ENCODE measurements at places on chromosomes 6 and 20.

- DNase-seq, result no peak
Measured at GRCh38 chr20:11274141-11274594, 600.4 kb upstream of the JAG1 start.

DNA sequence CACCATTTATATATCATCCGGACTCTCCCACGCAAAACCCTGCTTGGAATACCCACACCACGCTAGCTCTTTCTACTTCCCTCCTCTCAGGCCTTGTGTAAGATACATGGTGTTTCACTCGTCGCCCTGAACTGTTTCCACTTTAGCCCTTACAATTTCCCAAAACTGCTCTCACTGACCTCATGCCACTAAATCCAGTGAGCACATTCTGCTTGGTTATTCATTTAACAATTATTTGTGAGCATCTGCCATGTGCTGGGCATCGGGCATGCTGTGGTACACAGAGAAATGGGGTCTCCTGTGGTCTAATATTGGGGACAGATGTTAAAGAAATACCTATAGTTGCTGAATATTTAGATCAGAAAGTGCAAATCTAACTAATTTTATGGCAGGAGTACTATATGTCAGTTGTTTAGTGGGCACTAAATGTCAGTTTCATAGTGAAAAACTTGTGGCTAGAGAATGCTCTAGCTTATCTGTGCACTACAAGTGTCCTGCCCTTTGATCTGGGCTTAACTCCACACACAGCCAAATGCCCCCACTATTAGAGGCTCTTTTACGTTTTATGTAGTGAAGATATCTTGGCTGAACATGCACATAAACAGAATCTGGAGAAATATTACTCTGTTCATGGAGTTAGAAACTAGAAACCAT, 41.0 kb downstream of the PLEKHG1 start:
- no peak for DNase-seq

DNA sequence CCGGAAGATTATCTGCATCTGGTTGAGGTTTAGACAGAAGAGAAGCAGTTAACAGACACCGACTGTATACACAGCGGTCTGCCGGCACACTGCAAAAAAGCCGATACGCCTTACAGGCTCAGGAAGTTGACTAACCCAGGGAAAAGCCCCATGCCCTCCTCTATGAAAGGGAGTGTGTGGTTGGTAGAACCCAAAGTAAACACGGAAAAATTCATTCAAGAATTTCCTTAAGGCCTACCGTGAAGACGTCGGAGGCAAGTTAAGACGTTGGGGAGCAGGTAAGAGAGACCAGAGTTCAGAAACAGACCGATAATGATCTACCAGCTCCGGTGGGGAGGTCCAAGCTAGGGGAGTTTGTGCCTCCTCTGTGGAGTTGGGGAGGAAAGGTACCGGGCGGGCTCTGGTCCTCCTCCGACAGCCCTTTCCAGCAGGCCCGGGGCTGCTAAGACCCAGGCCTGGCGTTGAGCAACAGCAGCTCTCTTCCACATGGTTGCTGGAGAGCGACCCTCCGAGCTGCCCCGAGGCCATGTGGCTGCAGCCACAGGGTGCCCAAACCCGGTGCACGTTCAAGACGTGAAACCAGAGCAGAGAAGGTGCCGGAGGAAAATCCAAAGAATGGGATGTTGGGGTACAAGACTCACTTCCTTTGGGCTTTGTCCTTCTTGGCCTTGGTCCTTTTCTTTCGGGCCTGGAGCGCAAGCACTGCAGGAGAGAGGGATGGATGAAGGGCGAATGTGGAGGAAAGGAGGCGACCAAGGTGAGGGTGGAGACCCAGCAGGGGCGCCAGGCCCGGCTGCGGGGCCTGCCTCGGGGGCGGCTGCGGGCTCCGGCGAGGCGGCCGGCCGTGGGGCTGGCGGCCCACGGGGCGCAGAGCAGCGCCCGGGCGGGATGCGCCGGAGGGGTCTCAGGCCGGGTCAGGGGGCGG, 809 bp downstream of the SRPK1 start:
- DNase-seq, result peak; percentile 20

GRCh38 chr6:125194941-125195340, 41.4 kb downstream of the TPD52L1 start:
- no peak for DNase-seq

- no peak for DNase-seq
Measured at GRCh38 chr20:23161244-23161891, 75.2 kb upstream of the CD93 start.

DNA sequence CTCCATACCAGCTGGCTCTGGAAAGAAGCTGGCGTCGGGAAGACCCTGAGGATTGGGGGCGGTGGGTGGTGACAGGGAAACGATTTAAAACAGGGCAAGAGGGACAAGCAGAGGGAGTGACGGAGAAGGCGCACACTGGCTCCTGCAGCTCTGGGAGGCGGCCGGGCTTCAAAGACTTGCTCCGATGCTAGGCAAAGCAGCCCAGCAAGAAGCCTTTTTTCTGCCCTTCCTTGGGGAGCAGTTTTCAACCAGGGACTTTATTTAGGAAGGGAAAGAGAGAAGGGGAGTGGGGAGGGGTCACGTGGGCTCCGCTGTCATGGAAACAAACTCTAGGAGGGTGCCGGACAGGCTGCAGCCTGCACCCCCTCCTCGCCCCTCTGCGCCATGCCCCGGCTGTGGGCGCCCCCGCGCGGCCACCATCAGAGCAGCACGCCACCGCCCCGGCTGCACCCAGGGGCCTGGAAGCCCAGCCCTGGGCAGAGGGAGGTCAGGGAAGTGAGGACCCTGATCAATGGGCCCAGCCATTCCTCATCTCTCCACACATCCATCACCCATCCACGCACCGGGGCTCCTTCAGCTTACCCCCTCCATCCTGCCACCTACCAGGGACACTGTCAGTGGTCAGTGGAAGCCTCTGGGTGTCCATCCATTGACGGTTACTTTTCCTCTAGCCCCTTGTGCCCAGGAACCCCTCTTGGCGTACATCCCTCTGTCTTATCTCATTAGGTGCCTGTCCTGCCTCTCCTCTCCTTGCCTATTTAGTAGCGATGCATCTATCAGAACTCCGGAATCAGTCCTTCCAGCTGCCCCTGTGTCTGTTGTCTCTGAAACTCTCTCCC, 66.6 kb upstream of the CCDC167 start:
- peak; percentile 60 for DNase-seq

DNA sequence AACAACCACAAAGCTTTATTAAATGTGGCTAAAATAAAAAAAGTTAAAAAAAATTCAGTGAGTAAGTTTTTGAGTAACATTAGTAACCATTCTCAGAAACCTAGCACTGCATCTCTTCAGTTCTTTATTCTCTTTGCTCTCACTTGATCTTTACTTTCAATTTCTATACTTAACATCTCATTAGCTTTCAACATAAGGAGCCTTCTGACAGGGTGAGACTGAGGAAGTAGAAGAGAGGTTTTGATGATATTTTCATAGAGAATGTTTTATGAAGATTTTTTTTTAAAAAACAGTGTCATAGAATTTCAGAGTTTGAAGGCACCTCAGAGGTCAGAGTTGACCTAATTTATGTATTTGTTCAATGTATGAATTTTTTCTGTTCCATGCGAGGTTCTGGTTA, 60.8 kb downstream of the FAM83B start:
- no peak for DNase-seq

DNA sequence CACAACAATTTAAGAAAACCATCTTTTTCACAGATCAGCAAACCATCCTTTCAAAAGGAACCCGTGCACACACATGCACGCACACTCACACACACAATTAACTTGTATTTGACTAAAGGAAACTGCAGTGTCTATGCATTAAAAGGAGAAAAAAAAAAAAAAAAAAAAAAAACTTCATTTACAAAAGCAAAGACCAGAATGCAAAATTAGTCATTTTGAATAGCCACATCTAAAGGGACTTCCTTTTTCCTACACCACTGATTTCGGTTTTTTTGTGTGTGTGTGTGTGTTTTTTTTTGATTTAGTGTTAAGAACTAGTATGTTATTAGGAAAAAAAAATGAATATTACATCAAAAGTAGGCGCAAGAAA, 6.3 kb downstream of the ZMYND8 start:
- DNase-seq, result no peak

DNA sequence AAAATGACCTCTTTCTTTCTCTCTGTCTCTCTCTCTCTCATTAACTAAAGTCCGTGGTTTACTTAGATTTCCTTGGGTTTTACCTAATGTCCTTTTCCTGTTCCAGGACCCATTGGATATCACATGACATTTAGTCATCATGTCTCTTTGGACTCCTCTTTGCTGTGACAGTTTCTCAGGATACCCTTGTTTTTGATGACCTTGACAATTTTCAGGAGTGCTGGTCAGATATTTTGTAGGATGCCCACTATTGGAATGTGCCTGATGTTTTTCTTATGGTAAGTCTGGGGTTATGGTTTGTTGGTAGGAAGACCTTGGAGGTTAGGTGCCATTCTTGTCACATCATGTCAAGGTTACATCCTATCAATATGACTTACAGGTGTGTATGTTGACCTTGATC, 199.2 kb upstream of the HTR1E start:
- DNase-seq, result no peak

DNA sequence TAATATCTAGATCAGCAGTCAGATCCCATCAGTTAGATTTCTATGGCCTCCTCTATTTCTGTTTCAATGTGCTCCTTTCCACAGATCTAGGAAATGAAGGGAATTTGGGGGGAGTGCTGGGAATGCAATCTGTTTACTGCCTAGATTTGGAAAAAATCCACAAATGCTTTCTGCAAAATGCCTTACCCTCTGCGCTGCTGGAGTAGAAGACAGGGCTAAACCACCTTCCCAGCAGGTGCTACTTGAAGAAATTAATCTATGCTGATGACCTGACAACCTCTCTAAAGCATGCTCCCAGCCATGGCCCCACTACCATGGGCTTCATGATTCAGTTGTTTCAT, 46.2 kb downstream of the LY86 start:
- DNase-seq, result no peak

GRCh38 chr6:166206510-166207283, 39.0 kb upstream of the TBXT start:
- DNase-seq, result no peak

DNA sequence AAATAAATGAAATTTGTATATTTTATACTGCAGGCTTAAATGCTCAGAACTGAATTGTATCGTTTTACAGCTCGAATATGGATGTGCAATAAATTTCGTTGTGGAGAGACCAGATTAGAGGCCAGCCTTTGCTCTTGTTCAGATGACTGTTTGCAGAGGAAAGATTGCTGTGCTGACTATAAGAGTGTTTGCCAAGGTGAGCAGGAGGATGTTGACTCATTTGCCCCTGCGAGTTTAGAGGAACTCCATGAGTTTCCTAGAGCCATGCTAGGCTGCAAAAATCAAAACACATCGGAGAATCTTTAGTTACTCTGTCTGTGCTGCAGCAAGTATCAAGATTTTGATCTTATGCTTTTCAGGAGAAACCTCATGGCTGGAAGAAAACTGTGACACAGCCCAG, 15.4 kb downstream of the ENPP3 start:
- no peak for DNase-seq

DNA sequence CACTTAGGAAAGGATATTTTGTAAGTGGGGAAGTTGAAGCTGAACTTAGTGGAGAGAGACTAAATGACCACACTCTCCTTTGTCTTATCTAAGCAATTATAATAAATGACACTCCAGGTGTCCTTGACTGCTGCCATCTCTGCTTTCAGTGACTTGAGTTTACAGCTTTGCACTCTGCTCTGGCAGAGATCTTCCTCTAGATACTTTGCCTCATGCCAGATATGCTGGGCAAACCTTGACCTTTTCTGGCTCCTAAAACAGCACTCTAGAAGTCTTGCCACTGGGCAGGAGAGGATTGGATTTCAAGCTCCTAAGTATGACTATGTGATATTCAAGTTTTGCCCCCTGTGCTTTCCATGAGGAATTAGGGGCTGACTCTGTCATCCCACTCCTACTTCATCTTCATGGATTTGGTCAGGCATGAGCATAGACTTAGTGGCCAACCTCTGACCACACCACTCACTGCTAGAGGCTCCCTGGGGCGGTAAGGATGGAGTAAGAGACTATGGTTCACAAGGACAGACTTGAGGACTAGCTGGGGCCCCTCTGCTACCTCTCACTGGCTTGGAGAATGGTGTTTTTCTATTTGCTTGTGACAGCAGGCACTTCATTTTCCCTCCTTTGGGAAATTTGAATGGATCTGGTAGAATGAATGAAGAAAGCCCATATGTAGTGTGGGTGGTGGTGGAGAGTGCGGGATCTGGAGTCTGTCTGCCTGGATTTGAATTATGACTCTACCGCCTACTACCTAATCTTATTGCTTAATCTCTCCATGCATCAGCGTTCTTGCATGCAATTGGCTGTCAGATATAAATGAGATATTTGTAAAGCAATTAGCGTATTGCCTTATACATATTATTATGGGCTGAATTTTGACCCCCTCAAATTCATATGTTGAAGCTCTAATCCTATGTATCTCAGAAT, 191.4 kb downstream of the REV3L start:
- no peak for DNase-seq

DNA sequence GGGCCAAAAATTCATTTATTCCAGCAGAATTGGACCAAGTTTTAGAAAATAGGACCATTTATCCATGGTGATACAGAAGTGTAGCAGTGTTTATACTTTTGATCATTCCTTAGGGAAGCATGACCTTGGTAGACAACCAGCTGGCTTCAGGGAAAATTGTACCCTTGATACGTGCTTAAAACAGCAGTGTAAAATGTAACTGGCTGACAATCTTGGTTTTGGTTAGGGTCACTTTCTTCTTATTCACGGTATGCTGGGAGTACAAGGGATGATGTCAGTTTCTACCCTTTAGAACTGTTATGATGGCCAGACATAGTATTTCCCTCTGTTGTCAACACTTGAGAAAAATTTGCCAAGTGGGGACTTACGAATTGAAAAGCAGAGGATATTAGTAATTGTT, 157.1 kb downstream of the BCKDHB start:
- DNase-seq, result no peak

- no peak for DNase-seq
Measured at GRCh38 chr6:107398001-107398400, 61.4 kb downstream of the PDSS2 start.

GRCh38 chr6:56708810-56709597, 66.3 kb upstream of the DST start:
- no peak for DNase-seq

DNA sequence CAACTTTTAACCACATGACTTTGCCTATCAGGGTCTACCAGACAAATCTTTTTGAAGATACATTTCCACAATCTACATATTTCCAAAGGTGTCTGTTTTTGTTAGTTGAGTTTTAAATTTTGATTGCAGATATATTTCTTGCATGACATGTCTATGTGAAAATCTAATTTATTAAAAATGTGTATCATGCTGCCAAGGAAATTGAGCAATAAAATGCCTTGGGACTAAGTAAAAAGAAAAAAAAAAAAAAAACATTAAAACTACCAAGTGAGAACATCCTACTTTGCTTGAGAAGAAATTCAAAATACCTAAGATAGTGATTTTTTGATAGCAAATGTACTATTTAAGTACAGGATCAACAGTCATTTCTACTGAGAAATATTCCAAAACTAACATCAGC, 17.7 kb downstream of the SLC17A5 start:
- no peak for DNase-seq

GRCh38 chr6:101486726-101487125, 93.2 kb downstream of the GRIK2 start:
- no peak for DNase-seq

DNA sequence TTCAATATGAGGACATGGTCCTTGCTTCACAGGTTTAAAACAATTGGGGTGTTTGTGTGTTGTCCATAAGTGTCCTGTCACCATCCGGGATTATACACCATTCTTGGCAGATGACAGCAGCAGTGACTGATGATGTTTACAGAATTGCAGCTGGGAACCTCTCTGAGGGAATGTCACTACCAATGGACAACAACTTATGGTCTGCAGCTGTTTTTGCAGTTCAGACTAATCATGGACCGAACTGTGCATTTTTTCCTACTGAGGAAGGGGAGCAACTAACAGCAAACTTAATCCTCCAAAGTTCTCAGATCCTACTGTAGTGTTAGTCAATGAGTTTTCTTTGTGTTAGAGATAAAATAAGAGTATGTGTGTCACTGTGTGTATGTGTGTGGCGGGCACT, 26.0 kb downstream of the FAM229B start:
- no peak for DNase-seq
